ENCODE measurements at places on chromosomes 7 and 10.

- no peak for DNase-seq
These were observed 1.6 kb upstream of the GTF2I start for GRCh38 chr7:74655768-74656440.

DNA sequence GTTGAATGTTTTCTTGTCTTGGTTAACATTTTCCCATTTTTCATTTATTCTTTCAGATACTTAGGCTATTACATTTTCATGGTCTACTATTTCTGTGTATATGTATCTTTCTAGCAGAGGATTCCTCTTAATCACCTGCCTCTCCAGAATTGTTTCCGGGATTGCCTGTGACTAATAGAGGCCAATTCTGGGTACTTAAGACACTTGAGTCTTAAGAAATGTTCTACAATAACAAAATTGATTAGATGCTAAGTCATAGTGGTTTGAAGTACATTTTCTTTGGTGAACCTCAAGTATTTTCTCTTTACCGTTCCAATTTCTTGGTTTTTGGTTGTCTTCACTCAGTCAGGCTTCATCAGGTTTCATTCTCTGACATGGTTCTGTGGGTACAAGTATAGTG is 26.4 kb downstream of the BBS9 start:
- DNase-seq, result no peak

- DNase-seq, result no peak
These were observed 43.9 kb upstream of the GPR158 start for GRCh38 chr10:25130906-25131305.

DNA sequence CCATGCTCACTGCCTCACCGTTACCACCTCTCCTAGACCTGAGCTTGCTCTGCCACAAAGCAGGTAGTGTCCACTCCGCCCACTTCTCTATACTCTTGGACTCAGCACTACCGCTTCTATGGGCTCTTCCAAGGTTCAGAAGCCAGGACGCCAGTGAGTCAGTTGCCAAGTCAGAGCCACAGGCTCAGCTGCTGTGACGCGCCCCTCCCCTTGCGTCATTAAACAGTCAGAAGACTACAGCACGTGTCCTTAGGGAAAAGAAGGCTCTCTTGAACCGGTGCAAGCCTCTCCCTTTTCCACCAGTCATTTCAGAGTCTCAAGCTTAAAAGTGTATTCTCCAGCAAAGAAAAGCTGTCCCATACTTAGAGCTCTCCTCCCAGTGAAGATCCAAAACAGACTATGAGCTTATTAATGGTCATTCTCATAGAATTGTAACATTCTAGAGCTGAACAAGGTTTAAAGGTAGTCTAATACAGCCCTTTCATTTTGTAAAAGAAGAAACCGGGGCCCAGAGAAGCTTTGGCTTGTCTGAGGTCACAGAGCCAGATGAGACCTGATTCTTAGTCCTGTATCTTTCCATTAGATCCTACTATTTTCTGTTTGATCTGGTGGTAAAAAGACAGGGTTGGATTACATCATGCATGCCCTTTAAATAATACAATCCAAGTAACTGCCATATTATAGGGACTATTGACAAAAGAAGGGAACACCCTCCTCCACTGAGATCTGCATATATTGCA is 40.9 kb upstream of the MET start:
- DNase-seq, result no peak
